AG08396 (cell line): ENCODE measurements at places on chromosomes 3 and 15.

DNA sequence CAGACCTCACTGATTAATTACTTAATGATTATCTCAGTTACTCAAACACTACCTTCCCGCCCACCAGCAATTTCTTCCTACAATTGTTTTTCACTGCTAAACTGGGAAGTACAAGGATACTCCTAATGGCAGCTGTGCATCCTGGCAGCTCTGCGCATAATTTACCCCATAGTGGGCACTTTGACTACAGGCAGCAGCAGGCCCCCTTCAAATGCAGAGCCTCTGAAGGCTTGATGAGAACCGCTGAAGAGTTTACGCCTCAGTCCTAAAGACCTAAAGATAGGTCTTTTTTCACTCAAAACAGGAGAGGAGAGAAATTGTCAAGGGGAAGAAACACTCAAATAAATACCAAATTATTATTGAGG lies 10.7 kb downstream of the CCDC32 start:
- DNase-seq, result no peak

DNA sequence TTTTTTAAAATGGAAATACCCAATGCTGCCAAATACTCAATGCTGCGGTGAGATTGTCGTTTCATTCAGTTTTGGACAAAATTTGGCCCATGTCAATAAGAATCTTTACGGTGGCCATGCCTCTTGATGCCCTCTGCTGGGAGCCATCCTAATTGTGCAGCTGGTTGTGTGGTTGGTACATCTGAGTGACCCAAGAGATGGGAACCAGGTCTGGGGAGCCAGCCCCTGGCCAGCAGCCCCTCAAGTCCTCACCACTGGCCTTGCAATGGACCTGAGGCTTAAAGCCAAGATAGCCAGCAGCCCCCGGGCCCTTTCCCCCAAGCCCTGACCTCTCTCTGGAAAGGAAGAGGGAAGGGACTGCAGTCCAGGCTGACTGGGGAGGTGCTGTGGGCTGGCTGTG lies 36.4 kb upstream of the ESYT3 start:
- no peak for DNase-seq

GRCh38 chr15:39442898-39443297 lies 138.0 kb upstream of the THBS1 start:
- DNase-seq, result no peak

DNA sequence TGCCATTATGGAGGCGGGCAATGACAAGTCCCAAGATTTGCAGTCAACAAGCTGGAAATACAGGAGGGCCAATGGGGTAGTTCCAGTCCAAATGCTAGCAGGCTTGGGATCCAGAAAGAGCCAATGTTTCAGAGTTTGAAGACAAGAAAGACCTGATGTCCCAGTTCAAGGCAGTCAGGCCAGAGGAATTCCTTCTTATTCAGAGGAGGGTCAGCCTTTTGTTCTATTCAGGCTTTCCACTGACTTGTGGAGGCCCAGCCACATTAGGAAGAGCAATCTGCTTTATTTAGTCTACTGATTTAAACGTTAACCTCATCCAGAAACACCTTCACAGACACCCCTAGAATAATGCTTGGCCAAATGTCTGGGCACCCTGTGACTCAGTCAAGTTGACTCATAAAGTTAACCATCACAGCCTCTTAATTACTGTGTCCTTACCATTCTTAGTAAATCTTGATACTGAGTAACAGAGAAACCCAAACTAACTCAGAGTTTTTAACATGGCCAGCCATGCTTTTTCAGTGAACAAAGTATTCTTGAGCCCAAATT lies 50.9 kb upstream of the NPHP3 start:
- no peak for DNase-seq

GRCh38 chr3:46293035-46293724 lies 50.9 kb downstream of the CCR3 start:
- DNase-seq, result no peak

DNA sequence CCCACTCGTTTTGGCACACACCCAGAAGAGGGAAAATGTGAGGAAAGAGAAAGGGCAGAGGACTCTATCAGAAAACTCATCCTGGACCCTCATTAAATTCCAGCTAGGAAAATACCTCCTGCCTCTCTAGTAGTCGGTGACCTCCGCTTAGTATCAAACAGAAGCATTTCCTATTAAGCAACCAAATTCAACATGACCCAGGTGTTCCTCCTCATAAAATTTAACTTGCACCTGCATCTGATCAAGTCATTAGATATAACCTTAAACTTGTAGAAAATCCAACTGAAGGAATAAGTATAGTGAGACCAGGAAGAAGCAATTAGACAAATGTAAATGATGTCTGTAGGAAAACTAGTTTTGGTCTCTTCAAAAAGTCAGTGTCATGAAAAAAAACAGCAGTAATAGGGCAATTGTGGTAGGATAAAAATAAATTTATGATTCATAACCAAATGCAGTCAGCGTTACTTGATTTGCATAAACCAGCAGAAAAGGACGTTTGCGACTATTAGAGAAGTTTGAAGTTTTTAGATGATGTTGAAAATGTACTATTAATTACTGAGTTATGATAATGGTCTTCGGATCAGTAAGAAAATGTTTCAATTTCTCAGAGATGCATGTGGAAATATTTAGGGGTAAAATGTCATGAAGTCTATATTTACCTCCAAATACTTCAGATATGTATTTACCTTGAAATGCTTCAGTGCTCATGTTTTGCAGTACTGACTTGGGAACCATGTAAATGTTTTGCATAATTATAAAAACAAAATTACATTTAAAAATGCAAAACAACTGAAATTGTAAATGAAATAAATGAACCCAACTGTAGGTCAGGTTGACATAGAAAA lies 44.6 kb downstream of the LDHAL6B start:
- no peak for DNase-seq
